ENCODE measurements at places on chromosomes 2 and 18.

DNA sequence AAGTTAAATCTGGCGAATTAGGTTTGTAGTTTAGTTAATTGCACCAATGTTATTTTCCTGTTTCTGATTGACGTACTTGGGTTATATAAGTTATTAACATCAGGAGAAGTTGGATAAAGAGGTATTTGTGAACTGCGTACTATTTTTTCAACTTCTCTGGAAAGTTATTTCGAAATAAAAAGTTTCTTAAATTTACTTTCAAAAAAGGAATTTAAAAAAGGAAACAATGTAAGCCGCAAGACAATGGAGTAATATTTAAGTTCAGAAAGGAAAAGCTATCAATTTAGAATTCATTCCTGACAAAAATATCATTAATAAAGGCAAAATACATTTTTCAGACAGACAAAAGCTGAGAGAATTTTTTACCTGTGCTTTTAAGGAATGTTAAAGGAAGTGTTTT, 47.7 kb downstream of the RAB10 start:
- no peak for DNase-seq

- DNase-seq = no peak
These were observed 600.1 kb upstream of the ZNF804A start for GRCh38 chr2:183998041-183998796.

DNA sequence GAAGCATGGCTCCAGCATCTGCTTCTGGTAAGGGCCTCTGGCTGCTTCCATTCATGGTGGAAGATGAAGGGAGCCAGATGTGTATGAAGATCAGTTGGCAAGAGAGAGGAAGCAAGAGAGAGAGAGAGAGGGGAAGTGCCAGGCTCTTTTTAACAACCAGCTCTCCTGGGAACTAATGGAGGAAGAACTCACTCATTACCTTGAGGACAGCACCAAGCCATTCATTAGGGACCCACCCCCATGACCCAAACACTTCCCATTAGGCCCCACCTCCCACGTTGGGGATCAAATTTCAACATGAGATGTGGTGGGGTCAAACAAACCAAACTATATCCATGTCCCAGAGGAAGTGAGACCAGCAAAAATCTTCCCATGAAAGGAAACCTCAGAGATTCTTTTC, 124.8 kb upstream of the SIX2 start:
- DNase-seq = no peak

- DNase-seq = peak; percentile 20
These were observed at the start of gene TACR1 for GRCh38 chr2:75199428-75200011. Gene TACR1 (minus strand): TSS chr2:75199520. CDS start chr2:75198934, 586 bp downstream.

GRCh38 chr2:175560521-175561169, 379.1 kb upstream of the ATP5MC3 start:
- DNase-seq = no peak

- DNase-seq = no peak
These were observed 64.0 kb downstream of the SLC40A1 start for GRCh38 chr2:189516546-189516945.

- DNase-seq = no peak
These were observed 1785.0 kb upstream of the LRRTM1 start for GRCh38 chr2:82089518-82089917.

- no peak for DNase-seq
These were observed 8.4 kb upstream of the ARID5A start for GRCh38 chr2:96528006-96528699.

All from NCI-H774 (cell line).